ENCODE measurements at places on chromosomes 16 and 17.
A peak's percentile ranks its signal among the peaks of the same experiment; 100 is the strongest.

DNA sequence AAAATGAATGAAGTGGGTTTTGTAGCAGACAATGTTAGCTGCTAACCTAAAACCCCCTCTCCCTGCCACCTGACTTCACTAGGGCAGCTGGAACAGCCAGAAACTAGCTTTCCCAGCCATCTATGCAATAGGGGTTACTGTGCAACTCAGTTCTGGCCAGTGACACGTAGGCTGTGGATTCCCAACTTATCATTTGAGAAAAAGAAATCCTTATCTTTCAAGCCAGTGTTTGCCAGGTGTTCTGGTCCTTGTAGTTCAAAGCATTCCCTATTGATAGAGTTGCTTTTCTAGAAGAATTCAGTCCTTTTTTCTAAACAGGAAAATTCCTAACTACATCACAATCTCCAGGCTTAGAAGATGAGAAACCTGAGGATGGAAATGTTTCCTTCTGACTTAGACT lies 144.5 kb upstream of the ELAC2 start:
- DNase-seq: no peak

GRCh38 chr16:5042574-5043171 lies 8.9 kb upstream of the NAGPA start:
- no peak for DNase-seq

- DNase-seq: peak; percentile 79
These were observed 2.2 kb downstream of the JUP start for GRCh38 chr17:41784207-41784744.

DNA sequence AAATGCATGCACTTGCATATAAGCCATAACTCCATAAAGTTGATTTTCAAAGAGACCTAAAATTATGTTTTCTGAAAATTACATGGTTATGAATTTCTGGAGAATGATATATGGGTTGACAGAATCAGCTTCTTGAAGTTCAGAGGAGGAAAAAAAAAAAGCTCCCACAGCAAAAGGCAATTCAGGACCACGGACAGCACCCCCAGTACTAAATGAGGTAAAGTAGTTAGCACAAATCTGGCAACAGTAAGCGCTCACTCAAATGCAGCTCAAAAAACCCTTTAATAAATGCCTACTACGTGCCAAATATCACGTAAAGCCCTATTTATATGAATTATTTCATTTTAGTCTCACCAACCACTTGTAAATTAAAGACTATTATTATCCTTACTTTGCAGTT lies 135.2 kb downstream of the SHISA9 start:
- DNase-seq: peak; percentile 0

- DNase-seq: no peak
These were observed 14.7 kb downstream of the PHKB start for GRCh38 chr16:47475786-47476185.

DNA sequence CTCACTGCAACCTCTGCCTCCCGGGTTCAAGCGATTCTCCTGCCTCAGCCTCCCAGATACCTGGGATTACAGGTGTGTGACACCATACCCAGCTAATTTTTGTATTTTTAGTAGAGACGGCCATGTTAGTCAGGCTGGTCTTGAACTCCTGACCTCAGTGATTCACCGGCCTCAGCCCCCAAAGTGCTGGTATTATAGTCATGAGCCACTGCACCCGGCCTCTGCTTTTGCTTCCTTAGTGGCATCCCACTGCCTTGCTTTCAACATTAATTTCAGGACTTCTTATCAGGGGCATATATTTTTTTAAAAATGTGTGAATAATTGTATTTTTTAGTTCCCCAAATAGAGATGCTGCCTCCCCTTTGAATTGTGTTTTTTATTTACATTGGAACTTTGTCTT lies 98.8 kb downstream of the SYCE1L start:
- DNase-seq: no peak

DNA sequence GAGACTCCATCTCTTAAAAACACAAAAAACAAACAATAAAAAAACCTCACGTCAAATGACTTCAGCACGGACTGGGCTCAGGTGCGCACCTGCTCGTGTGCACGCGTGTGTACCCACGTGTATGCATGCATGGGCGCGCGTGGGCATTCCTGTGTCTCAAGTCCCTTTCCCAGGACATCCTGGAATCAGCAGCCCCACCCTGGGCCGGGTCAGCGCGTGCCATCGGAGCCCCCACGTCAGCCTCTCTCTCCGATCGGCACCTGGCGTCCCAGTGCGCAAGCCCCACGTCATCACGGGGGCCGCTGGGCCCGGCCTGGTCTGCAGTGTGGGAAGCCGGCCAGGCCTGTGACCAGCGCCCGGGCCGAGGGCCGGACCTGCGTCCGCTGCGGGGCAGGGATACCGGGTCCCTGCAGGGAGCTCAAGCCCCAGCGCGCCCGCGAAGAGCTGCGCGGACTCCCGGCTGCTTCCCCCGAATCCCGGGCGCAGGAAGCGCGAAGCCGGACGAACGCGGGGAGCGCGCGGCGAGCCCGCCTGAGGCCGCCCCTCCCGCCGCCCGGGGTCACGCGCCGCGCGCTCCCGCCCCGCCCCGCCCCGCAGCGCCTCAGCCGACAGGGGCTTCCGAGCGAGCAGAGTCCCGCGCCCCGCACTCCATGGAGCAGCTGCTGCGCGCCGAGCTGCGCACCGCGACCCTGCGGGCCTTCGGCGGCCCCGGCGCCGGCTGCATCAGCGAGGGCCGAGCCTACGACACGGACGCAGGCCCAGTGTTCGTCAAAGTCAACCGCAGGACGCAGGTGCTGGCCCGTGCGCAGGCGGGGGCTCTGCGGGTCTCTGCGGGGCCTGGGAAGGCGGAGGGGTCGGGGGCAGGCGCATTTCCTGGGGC lies at the start of gene FN3K:
TSS of gene FN3K (plus strand) at position 629 of the 880 bp plus-strand sequence. CDS start at position 651, 22 bp downstream.
- peak; percentile 44 for DNase-seq

DNA sequence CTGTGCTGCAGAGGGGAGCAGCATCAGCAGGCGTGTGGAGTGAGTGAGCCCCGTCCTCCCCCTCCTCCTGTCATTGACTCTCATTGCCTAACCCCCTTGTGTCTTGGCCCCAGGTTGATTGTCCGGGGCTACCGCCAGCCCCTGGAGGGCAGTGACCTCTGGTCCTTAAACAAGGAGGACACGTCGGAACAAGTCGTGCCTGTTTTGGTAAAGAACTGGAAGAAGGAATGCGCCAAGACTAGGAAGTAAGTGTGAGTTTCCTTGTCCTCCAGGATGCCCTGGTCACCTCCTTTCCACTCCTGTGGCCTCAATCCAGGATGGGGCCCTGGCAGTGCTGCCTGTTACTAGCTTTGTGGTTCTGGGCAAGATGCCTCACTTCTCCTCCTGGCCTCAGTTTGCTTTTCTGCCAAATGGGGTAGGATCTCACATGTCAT lies 87.0 kb downstream of the ABCC1 start:
- no peak for DNase-seq

GRCh38 chr17:31538080-31538762 lies 146.7 kb downstream of the RAB11FIP4 start:
- no peak for DNase-seq

DNA sequence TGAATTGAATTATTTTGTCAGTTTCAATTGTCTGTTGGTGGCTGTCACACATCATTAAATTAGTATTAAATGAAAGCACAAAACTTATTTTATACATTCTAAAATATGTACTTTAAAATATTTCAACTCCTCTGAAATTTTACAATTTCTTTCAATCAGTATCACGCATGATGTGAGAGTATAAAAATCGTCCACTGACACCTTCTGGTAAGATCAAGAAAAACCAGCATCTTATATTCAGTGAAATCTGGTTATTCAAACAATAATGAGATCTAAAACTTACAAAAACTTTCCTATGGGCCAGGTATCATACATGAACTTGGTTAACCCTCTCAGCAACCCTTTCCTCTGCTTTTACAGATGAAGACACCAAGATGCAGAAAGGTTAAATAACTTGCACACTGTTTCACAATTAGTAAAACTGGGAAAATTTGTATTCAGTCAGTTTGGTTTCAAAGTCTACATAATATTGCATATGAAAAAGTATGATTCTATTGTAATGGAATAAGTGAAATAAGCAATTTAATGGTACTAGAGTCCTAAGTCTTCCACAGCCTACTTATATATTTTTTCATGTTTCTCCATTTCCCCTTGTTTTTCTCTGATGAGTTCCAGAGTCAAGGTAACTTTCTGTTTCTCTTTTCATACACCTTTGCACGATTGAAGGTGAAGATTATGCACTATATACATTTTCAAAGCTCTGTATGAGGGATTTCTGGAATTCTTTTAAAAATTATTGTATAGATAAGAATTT lies 58.7 kb downstream of the EFCAB5 start:
- peak; percentile 14 for DNase-seq

- DNase-seq: no peak
These were observed 49.5 kb upstream of the CMIP start for GRCh38 chr16:81394966-81395655.

- no peak for DNase-seq
These were observed 15.2 kb downstream of the IL21R start for GRCh38 chr16:27417047-27417671.

GRCh38 chr17:45256114-45256966 lies 5.6 kb downstream of the SPATA32 start:
- peak; percentile 61 for DNase-seq

- DNase-seq: no peak
These were observed 1.0 kb upstream of the B9D1 start for GRCh38 chr17:19363460-19364035.

DNA sequence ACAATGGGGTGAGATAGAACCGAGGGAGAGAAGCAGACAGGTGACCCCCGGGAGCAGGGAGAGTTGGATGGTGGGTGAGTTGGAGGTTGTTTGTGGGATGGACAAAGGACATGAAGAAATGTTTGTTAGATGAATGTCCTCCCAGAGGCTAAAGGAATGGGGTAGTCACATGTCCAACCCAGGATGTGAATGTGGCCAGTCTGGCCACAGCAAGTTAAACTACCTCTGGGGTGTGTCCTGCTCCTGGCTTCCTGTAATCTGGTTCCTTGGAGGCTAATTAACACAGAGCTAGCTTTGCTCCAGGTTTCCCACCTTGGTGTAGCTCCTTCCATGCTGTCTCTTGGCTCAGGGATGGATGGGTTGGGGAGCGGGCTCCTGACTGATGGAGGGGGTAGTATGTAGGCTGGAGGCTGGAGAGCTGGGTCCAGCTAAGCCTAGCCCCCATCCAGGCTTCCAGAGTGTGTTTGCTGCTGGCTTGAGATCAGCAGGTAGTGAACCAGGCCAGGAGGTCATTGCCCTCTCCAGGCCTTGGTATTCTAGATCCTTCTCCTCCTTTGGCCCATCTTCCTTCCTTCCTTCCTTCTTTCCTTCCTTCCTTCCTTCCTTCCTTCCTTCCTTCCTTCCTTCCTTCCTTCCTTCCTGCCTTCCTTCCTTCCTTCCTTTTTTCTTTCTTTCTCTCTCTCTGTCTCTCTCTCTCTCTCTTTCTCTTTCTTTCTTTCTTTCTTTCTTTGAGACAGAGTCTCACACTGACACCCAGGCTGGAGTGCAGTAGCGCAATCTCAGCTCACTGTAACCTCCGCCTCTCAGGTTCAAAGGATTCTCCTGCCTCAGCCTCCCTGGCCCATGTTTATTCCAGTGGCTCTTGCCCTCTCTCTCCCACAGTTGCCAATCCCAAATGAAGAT lies 28.0 kb upstream of the UBE2G1 start:
- no peak for DNase-seq

DNA sequence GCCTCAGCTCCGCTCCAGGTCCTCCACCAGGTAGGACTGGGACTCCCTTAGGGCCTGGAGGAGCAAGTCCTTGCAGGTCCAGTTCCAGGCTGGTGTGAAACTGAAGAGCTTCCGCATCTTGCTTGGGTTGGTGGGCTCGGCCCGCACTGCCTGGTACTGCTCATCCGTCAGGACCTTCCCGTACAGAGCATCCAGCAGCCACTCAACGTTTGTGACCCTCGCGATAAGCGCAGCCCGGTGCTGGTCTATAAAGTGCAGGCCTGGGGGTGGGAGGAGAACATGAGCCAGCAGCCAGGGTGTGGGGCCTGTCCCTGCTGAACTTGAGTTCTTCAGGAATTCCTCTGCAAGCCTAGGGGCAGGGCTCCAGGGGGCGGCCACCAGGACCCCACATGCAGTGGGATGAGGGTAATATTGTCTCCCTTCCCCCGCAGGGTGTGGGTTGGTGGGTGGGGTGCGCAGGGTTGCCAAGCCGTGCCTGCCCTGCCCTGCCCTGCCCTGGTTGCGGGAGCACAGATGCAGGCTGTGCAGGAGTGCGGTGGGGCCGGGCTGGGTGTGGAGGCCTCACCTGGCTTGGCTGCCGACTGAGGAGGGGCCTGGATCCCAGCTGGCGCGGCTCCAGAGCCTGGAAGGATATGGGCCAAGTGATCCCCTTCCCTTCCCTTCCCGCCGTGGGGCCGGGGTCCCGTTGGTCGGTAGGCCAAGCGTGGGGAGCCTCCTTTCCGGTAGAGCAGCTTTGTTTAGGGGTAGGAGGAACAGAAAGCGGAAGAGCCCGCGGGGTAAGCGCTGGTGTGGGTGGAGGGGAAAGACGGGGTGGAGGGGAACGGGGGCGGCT lies 762 bp downstream of the PYCARD start:
- peak; percentile 36 for DNase-seq

GRCh38 chr16:30127993-30128392 lies 5.0 kb upstream of the MAPK3 start:
- no peak for DNase-seq

DNA sequence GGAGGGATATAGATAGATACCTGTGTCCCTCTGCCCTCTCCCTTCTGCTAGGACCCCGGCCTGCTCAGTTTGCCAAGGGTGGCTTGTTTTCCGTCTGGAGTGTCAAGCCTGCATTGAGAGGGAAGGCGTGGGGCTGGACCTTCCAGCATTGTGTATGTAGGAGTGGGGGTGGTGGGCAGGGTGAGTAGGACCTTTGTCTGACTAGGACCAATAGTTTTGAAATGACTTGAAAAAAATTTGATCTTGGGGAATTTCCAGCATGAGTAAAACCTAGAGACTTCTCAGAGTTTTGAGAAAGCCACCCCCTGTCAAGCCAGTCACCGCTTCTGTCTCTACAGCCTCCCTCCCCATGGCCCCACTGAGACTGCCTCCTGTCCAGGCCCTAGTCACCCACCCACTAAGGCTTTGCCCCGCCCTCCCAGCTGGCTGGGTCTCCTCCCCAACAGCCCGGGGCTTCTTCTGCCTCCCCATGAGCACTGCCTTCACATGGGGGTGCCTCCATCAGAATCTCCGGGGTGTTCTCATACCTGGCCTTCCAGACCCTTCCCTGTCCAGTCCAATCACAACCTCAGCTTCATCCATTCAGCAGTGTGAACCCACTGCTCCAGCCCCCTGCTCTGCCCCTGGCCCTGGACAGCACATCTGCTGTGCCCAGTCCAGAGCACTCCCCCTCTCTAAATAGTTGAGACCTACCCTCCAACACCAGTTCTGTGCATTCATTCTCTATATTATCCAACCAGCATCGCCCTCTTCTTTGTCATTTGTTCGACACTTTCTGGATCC lies 207.0 kb downstream of the MSI2 start:
- DNase-seq: no peak

DNA sequence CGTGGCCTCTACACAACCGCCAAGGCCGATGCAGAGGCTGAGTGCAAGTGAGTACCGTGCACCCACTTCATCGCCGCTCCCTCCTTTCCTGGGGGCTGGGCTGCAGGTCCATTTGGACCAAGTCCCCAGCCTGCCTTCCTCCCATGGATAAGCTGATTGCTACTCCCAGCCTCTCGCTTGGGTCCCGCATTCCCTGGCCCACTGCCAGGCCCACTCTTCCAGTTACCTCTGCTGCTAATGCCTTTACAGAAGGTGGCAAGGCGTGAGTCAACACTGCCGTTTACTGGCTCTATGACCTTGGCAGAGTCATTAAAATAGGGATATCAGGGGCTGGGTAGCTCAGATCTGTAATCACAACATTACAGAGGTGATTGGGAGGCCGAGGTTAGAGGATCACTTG lies 11.2 kb downstream of the SULT1A2 start:
- no peak for DNase-seq

GRCh38 chr16:67223992-67224391 lies 2.9 kb upstream of the TMEM208 start:
- no peak for DNase-seq

GRCh38 chr17:44203731-44204440 lies 4.2 kb upstream of the ATXN7L3 start:
- DNase-seq: peak; percentile 88

- DNase-seq: no peak
These were observed 3.9 kb upstream of the MYO1D start for GRCh38 chr17:32880671-32881453.

Measured in Kasumi-1 (cell line).